ENCODE measurements at places on chromosomes 4 and X.

DNA sequence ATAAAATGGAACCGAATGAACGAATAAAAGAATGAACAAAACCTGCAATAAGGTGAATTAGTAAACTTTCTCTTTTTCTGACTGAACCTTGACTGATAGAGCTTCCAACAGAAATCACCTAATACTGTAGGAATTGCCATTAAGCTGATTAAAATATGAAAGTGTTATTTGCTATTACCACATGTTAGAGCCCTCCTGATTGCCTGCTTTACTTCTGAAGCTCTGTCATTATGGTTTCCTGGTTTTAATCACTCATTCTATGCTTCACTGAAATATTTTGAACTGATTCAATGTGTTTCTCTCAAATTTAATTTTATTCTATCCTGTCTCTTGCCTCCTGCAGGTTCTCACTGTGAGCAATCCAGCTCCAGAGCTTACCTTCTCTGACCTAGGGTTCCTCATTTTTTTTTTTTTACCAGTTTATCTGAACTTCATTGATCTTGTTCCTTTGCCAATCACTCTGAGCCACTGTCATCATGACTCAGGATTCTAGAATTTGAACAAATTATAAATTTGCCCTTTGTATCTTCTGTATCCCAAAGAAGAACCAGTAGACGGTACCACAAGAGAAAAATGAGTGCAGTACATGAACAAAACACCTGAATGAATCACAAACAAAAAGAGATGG lies 48.1 kb upstream of the UGT2B15 start:
- no peak for DNase-seq

DNA sequence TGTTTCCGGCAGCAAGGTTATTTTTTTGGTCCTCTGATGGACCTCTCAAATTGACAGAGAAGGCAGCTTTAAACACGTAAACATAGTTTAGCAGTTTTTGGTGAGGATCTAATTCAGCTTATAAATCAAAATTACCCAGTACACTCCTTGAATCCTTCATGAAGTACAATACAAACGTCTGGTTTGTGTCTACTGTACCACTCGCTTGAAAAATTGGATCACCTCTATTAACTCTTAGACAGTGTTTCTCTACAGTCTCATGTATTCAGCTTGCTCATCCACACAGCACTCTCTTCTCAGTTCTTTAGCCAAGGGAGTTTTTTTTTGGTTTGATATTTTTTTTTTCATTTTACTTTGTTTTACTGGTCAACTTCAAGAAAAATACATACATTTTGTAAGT lies 113.5 kb downstream of the RNF150 start:
- no peak for DNase-seq

- DNase-seq, result no peak
These were observed 405.2 kb upstream of the CNKSR2 start for GRCh38 chrX:20968996-20969395.

DNA sequence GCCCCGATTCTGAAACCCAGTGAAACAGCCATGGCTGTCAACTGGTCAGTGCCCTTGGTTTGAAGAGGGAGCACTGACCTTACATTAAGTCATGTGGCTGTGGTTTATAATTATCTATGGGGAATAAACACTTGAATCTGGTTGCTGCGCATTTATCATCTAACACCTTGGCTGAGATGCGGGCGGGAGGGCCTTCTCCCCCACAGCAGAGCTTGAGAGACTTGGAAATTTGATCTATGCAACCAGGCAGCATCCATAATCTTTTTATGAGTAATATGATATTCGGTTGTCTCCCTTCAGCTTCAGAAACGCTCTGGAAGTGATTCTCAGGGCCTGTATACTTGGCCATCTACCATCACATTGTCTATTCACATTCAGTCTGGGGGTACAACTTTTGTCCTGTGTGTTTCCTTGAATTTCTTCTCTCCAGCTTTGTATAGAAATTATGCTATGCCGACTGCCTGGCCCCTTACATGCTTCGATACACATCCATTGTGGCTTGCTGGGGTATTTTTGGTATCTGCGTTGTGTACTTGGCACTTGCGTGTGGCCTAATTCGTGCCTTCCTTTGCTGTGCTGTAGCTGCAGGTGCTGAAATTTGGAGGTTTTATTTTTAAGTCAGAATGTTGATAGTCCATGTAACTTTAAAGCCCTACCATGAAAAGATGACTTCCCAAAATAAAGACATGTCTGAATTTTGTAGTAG lies 321.6 kb downstream of the ARHGAP10 start:
- DNase-seq, result no peak

GRCh38 chrX:150566734-150567182 lies 1.7 kb upstream of the MTM1 start:
- no peak for DNase-seq

- DNase-seq, result no peak
These were observed 50.4 kb downstream of the STX18 start for GRCh38 chr4:4491396-4491893.

DNA sequence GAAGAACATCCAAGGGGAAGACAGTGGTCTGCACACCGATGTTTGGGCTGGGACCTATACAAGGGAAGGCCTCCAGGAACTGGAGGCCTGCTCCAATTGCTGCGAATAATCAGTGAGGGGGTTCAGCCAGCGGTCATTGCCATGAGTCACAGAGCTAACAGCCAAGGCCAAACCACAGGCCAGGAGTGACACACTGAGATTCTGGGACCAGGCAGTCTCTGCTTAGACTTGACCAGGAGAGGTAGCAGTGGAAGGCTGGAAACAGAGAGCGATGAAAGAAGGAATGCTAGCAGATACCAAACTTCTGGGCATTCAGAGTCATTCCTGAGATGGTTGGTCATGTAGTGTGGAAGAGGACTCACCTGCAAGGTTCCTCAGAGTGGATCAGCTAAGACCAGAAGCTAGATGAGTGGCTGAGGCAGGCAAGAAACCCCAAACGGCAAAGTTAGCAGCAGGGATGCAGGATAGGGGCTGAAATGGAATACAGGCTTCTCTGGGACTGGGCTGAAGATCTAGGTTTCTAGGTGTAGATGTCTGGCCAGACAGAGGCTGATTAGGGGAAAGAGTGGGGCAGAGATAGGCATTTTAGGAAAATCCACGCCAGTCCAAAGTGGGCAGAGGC lies 54.7 kb downstream of the CNGA2 start:
- no peak for DNase-seq

DNA sequence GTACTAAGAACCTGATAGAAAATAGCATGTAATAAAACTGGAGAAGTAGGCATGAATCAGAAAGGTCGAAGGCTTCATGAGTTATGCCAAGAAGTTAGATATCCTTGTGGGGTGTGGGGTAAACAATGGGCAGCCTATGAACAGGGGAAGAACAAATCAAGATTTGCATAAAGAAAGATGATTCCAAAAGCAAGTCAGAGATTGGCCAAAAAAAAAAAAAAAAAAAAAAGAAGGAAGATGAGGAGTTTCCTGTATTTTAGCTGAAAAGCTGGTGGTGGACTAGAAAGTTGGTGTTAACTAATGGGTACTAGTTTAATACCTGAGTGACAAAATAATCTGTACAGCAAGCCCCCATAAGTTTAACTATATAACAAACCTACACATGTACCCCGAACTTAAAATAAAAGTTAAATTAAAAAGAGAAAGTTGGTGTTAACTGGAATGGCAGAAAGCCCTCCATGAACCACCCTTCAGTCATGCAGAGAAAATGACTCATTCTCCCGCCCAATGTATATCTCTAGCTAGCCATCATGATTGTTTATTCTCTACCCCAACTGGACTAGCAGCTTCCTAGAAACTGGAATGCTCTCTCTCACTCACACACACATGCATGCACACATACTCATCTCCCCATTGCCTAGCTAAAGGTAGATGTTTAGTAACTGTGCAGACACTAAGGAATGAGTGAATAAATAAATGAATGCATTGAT lies 41.7 kb downstream of the ATP11C start:
- DNase-seq, result no peak

DNA sequence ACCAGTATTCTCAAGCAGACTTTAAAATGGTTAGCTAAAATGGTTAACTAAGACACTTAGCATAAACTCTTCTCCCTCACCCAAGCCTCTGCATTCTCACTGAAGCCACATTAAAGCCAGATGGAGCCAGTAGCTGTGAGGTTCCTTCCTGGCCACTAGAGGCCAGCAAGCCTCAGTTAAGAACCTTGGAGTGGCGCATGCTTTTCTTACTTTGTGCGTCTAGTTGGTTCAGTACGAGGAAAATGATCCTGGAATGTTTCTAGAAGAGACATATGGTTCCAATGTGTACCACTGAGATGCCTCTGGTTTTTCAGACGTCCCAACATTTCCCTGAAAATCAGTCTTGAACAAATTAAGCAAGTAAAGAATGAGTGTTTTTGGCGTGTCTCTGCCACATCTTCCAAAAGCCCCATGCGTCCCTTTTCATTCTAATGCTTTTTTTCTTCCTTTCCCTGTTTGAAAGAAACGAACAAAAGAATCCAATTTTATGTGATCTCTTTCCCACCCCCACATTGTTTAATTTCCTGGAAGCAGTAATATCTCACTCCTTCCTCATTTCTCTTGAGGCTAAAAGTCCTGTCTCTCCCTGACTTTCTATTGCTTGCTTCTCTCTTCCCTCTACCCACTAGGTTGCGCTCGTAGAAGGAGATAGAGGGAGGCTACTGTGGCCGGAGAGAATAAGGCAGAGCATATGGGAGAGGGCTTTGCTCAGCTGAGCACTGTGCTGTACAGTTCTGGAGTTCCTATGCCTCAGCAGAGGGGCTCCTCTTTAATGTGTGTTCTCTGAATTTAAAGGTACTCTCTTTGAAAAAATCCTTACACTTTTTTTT lies 82.9 kb upstream of the TAB3 start:
- DNase-seq, result peak; percentile 26
